Progenitor cell of endocrine pancreas (in vitro differentiated cells): ENCODE measurements at places on chromosomes 12 and 14. TPM values are rescaled to one million over a fixed set of nuclear protein-coding genes. Genes with fewer than 3 reads are reported as not detected.

Gene OAS1
- 0.38 TPM in 1 of 2 replicates, not detected in the other for total RNA-seq

Gene GLT1D1
- total RNA-seq = 5.7 and 6.5 TPM in 2 replicates

Gene SYCP3
- total RNA-seq = not detected in 2 replicates

Gene ANO4
- 0.38 and 0.95 TPM in 2 replicates for total RNA-seq

- no peak for DNase-seq
Observed at GRCh38 chr14:21054123-21054767, 3.4 kb upstream of the RNASE8 start.

DNA sequence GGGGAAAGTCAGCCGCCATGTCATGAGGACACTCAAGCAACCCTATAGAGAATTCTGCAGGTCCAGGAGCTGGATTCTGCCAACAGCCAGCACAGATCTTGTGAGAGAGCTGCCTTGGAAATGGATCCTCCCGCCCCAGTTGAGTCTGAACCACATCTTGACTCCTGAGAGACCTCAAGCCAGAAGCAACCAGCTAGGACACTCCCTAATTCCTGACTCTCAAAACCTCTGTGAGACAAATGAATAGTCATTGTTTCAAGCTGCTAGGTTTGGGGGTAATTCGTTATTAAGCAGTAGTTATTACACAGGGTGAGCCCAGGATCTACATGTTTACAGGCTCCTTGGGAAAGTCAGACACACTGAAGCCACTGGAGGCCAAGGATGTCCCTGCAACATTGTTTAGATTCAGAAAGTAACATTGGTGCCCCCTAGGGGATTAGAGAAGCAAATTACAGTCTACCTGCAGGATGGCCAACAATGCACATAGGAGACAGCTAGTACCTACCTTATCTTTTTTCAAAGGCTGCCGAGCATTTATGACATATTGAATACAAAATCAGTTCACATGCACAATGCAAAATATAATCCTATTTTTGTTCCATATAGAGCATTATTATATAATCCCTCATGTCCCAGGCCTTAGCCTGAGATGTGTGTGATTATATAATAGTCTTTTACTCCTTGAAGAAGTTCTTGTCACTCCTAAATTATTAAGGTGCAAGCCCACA, 57.9 kb upstream of the FICD start:
- DNase-seq = peak; percentile 10

- no peak for DNase-seq
Observed at GRCh38 chr12:32178341-32179010, 71.8 kb downstream of the BICD1 start.

DNA sequence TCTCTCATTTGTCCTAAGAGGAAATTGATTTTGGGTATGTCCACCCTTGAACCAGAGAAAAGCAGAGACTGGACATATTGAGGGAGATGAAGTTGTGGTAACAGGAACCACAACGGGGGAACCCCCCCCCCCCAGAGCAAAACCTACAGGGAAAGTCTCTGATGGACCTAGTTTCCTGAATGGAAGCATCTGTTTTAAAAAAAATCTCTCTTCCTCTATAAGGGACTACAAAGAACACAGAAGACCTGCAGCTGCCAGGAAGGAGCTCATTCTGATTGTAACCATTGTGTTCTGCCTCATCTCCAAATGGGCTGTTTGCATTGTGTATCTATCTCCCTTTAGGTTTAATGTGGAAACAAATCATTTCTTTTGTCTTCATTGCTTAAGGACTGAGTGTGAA, 13.4 kb downstream of the C1S start:
- no peak for DNase-seq

- no peak for DNase-seq
Observed at GRCh38 chr14:59679872-59680271, 103.3 kb upstream of the CCDC175 start.

- no peak for DNase-seq
Observed at GRCh38 chr14:96167224-96168148, 37.2 kb upstream of the BDKRB2 start.
